ENCODE measurements at places on chromosomes 12 and 14.
A peak's percentile ranks its signal among the peaks of the same experiment; 100 is the strongest.

DNA sequence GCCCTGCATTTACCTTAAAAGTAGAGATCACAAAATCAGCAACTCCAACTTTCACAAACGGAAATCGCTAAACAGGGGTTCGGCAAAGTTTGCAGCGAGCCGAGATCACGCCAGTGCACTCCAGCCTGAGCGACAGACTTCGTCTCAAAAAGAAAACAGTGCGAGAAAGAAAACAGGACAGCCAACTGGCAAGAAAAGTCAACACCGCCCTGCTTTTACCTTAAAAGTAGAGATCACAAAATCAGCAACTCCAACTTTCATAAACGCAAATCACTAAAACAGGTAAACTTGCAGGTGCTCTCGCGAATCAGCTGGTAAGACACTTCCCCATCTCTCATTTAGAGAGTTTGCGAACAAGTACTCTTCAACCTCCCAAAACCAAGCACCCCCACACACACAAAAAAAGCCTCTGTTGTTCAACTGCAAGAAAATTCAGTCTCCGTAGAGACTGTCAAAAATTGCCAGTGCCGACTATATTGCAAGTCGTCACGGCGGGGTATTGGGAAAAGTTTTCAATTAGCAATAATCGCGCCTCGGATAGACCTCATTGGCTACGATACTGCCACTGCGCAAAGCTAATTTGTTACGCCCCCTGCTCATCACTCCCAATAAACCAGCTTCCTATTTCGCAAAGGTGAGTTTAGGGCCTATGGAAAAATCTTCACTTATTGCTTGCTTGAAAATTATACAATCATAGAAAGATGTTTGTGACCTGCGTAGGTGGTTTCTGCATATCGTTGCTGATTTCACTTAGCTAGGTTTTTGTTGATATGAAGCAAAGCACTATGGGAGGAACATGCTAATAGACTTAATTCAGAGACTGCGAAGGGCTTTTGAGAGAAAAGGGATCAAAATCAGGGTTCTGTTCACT, at the start of gene RNU4-1:
Gene RNU4-1, minus strand, starts transcription at position 577 of the 871 bp plus-strand sequence.
- peak; percentile 96 for DNase-seq

- no peak for DNase-seq
Measured at GRCh38 chr14:100398044-100398443, 74.9 kb downstream of the SLC25A47 start.

DNA sequence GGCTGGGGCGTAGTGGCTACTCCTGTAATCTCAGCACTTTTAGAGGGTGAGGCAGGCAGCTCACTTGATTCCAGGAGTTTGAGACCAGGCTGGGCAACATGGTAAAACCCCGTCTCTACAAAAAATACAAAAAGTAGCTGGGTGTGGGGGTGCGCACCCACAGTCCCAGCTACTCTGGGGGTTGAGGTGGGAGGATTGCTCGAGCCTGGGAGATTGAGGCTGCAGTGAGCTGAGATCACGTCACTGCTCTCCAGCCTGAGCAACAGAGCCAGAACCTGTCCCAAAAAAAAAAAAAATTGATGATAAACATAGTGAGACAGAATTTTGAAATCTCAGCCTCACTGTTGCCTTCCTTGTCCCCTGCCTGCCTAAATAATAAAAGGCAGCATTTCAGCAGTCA, 40.0 kb downstream of the PTPN11 start:
- no peak for DNase-seq

DNA sequence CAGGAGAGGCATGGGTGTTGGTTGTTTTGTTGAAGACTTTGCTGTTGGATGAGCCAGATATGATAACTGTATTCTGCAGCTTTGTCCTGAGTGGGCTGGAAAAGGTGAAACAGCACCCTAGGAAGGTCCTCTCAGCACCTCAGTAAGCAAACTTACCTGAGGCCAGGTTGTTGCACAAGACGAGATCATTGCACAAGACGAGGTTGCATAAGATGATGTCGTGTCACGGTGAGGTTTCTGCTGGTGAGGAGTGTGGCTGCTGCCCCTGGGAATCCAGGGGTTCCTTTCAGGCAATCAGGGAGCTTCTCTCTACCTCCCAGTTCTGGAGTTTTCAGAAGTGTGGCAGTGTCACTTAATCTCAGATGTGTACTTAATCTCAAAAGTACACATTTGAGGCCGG, 85.6 kb downstream of the GLT1D1 start:
- DNase-seq, result no peak

DNA sequence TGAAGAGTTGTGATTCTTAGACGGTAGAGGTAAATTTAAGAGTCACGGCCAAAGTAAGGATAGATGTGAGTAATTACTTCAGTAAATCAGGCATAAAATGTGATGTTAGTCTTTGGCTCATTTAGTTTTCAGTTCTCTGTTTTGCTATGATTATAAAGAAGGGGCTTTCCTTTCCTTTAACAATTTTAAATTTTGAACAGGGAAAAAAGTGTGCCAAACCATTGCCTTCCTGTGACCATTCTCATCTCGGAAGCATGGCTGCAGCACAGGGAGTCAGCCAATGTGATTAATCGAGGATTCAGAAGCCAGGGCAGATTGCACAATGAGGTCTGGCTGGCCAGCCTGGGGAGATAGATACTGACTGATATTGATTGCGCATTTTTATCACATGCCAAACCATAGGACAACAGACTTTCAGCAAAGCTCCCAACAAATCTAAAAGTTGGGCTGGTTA, 480.2 kb upstream of the PRICKLE1 start:
- DNase-seq, result no peak

DNA sequence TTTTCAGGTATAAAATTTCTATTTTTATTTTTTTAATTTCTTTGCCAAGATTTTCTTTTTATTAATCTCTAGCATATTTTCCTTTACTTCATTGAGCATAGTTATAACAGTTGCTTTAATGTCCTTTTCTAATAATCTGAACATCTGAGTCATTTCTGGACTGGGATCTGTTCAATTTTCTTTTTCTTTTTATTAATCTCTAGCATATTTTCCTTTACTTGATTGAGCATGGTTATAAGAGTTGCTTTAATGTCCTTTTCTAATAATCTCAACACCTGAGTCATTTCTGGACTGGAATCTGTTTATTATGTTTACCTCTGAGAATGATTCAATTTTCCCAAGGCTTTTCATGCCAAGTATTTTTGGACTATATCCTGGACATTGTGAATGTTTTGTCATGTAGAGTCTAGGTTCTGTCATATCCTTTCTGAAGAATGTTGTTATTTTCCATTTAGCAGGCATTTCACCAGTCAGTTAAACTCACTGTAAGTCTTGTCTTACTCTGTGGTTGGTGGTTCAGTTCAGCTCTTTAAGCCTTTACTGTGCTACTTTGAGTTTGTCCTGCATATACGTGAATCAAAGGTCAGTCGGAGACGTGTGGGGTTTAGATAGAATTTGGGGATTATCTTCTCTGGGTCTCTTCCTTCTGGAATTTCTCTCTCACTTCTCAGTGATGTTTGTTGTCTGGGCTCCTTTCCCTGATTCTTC, 20.3 kb downstream of the TTC6 start:
- no peak for DNase-seq

DNA sequence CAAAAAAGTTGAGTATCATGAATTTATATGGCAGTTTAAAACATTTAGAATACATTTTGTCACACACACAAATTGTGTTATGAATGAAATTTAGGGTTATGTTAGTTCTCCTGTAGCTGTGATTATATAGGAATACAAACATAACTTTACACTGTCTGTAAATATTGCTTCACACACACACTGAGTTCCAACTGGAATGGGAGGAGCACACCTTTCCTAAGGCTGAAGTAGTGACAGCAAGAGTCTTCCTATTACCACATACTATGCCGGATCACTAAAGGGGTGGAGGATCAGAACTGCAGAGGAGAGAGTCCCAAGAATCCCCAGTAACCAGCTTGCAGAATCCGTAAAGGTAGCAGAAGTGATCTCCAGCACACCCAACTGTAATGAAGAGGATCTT, 63.7 kb downstream of the DNAI7 start:
- DNase-seq, result no peak

- peak; percentile 8 for DNase-seq
Measured at GRCh38 chr14:81162941-81163340, 57.8 kb downstream of the GTF2A1 start.

DNA sequence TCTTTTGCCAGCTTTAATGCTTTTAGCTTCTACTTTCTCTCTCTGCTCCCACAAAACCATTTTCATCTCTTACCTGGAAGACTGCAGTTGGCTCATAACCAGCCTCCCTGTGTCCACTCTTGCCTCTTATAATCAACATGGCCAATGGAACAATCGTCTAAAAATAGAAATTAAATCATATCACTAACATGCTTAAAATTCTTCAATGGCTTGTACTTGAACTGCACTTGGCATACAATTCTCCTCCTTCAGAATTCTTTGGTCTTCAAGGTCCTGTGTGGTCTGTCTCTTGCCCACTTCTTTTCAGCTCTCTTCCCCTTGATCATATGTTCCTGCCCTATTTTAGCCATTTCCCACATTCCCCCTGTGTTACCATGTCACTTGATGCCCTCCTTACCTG, 342.2 kb downstream of the ATP23 start:
- no peak for DNase-seq

DNA sequence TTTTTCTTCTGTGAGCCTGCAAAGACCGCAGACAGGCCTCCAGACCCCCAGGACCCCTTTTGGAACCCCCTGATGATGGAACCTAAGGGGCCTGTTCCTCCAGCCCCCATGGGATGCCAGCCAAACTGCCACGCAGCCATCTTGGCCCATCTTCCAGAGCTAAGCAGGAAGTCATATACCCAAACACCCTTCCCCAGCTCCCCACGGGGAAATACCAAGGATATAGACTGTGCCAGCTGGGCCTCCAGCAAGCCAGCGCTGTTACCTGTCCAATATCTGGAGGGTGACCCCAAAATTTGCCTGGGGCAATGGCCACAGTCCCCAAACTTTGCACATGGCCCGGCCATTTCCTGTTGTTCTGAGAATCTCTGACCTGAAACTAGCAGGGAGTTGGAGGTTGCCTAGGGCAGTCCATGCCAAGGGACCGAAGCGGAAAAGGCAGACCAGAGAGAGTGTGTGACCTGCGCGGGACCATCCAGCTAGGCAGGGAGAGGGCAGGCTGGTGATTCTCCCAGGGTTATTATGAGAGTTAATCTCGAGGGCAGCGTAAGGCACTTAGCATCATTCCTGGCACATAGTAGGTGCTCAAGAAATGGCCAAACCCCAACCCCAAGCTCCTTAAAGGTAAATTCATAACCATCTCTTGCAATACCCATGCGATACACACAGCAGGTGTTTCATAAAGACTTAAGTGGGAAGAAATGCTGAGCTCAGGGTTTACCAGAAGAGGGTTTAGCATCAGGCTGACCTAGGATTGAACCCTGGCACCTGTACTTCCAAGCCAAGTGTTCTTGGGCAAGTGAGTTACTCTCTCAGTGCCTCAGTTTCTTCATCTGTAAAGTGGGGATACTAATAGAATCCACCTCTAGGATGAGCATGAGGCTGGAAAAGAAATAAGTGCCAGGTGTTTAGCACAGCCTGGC, 2.6 kb upstream of the RASAL1 start:
- DNase-seq, result no peak

GRCh38 chr12:65313719-65314317, 35.3 kb downstream of the MSRB3 start:
- peak; percentile 48 for DNase-seq

GRCh38 chr14:24056800-24057184, 5.0 kb downstream of the CARMIL3 start:
- DNase-seq, result no peak

DNA sequence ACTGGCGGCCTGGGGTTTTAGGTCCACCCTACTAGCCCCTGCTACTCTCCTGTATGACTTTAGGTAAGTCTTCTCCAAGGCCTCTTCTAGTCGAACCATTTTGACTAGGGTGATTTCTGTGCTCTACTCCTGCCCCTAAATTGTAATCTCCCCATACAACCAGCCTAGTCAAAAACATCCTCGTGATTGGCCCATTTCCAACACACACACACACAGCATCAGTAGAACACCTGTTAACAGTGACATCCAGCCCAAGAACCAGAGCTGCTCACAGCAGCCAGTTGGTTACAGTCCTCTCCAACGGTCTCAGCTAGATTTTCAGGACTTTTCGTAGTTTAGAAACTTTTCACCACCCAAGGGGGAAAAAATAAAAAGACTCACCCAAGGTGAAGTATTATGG, 30.9 kb downstream of the NT5DC3 start:
- DNase-seq, result no peak

GRCh38 chr14:22047115-22047514, 373.5 kb upstream of the OR4E1 start:
- peak; percentile 58 for DNase-seq

DNA sequence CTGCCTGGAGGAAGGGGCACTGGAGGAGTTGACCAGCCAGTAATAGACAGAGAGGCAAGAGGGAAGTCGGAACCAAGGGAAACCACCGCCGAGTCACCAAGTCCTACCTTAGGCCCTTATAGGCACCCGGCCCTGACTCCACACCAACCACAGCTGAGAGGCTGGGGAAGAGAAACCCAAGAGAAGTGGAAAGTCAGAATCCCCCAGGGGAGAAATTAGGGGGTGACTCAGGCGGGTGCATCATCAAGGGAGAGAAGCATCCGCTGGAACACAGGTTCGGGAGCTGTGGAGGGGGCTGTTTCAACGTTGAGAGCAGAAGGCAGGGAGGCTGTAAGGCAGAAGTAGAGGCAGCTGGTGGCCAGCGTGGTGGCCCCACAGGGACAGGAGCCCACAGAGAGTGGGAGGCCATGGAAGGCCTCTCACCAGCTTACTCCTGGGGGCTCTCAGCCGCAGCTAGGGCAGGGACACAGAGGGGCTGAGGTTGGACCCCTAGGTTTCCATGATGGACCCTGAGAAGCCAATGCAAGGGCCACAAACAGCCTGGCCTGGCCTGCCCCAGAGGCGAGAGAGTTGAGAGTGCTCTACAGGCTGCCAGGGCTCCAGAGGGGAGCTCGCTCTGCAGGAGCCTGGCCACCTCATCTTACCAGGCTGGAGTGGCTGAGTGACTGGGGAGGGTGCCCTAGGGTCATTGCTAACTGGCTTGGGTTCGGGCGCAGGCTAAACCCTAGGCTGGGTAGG, 1.4 kb upstream of the TRMT61A start:
- no peak for DNase-seq

- no peak for DNase-seq
Measured at GRCh38 chr12:127416796-127417195, 850.2 kb upstream of the TMEM132C start.

GRCh38 chr12:130967636-130968035, 13.9 kb downstream of the ADGRD1 start:
- DNase-seq, result no peak

GRCh38 chr14:74022346-74022745, 3.2 kb downstream of the BBOF1 start:
- no peak for DNase-seq

DNA sequence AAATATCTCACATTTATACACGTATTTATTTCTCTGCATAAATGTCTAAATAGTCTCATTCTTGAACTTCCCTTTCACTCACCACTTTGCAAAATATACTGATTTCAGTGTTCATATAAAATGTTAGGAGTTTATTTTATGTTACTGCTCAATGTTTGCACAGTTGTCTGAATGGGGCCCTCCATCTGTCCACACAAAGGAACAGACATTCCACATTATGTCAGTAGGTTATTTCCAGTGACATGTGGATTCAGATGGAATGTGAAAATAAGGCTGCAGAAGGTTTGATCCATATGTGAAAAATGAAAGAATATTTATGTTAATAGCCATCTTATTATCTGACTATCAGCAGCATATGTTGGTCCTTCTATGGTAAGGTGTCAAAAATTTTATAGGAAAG, 994.4 kb upstream of the SEL1L start:
- DNase-seq, result no peak

GRCh38 chr14:23829736-23830471, 123.7 kb upstream of the DHRS4 start:
- DNase-seq, result peak; percentile 96

- DNase-seq, result peak; percentile 16
Measured at GRCh38 chr12:116222358-116222757, 55.1 kb downstream of the MED13L start.
